Upper lobe of right lung (tissue), 1 donor: ENCODE measurements at places on chromosomes 7 and 10.

GRCh38 chr7:25712500-25712899, 439.5 kb upstream of the NFE2L3 start:
- no peak for DNase-seq

DNA sequence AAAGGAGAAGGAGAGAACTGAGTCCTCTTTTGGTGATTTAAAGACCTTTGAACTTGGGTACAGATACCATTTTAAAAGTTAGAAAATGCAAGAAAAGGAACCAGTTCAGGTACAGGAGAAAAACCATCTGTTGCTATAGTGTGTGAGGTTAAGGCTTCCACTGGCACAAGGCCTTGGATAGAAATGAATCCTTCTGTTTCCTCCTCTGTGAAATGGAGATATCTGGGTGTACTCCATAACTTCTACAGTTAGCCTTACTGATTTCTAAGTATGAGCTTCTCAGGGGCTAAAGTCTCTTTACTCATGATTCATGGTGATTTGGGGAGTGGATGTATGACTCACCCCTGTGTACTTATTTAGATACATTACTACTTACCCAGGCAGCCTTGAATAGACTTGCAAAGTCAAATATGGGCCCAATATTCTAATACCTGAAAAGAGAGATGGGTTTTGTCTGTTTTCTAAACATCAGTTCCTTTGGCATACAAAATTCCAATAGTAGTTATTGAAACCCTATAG, 117.2 kb upstream of the ADO start:
- DNase-seq, result no peak

DNA sequence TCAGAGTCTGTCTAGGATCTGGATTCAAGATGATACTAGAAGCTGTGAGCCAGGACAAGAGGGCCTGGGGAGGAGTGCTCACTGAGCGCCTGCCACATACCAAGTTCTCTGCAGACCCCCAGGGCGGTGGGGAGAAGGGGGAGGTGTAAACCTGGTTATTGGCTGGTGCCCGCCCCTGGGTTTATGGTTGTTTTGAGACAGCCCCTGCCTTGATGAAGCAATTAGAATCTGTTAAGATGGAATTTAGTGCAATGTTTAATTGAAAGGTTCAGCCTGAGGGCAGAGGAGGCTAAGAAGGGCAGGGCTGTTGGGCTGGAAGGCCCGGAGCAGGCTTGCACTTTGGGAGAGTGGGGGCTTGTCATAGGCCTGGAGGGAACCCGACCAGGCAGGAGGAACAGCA, 42.7 kb downstream of the PRF1 start:
- no peak for DNase-seq

GRCh38 chr7:40542982-40543741, 408.4 kb downstream of the SUGCT start:
- no peak for DNase-seq

- no peak for DNase-seq
Measured at GRCh38 chr10:6382081-6382480, 179.3 kb downstream of the PFKFB3 start.

GRCh38 chr10:10397906-10398305, 619.8 kb upstream of the CELF2 start:
- no peak for DNase-seq
